ENCODE measurements at places on chromosomes 13 and 19.

GRCh38 chr13:27170516-27171243 lies 931 bp downstream of the USP12 start:
- DNase-seq = no peak

GRCh38 chr13:57352114-57352513 lies 185.1 kb downstream of the PRR20E start:
- DNase-seq = no peak

DNA sequence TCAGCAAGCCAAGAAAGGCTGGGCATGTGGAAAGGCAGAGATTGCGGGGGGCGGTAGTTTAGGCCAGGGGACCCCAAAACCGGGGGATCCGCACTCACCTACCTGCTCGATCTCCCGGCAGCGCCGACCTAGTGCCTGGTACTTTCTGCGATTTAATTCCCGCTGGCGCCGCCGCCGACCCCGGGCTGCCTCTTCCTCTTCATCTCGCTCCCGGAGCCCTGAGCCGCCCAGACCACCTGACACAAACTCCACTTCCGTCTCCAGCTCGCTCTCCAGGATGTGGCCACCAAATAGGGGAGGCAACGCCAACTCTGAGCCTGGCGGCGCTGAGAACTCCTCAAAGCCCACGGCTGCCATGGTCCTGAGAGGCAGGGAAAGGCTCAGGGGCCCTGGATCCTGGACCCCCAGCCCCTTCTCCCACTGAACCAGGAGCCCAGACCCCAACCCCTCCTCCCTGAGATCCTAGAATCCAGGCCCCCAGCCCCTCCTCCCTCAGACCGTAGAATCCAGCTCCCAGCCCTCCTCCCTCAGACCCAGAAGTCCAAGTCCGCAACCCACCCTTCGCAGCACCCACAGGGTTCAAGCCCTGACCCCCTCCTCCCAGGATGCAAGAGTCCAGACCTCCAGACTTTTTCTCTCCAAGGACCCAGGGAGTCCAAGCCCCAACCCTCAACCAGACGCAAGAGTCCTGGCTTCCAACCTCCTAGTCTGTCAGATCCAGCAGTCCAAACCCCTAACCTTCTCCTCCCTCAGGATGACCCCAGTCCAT lies 933 bp downstream of the TFPT start:
- DNase-seq = peak; percentile 42

- DNase-seq = no peak
These were observed 8.8 kb downstream of the PPP1R37 start for GRCh38 chr19:45101806-45102205.

GRCh38 chr19:2070436-2070827 lies 19.4 kb upstream of the MKNK2 start:
- no peak for DNase-seq

DNA sequence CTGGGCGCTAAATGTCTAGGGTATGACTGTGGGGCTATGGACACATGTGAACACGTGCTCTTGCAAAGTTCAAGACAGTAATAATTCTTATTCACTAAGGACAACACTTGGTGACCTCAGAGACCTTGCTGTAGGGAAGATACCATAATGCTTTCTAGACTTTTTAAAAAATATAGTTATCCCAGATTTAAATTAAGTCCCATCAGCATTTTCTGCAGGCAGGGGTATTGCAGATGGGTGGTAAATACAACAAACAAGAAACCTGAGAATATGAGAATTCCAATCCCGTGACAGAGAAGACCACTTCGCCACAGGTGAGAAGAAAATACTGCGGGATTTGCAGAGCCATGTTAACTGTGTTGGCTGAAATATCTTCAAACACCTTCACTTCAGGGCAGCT lies 65.2 kb downstream of the SLC15A1 start:
- DNase-seq = no peak

GRCh38 chr13:75715601-75716523 lies 79.7 kb downstream of the LMO7 start:
- DNase-seq = no peak

GRCh38 chr19:35040826-35041547 lies 534 bp upstream of the HPN start:
- DNase-seq = no peak

GRCh38 chr19:2543463-2544442 lies 67.8 kb downstream of the GADD45B start:
- DNase-seq = peak; percentile 32

GRCh38 chr13:53200075-53200474 lies 171.5 kb downstream of the OLFM4 start:
- no peak for DNase-seq

GRCh38 chr13:113113846-113114271 lies 8.3 kb downstream of the F7 start:
- DNase-seq = no peak

DNA sequence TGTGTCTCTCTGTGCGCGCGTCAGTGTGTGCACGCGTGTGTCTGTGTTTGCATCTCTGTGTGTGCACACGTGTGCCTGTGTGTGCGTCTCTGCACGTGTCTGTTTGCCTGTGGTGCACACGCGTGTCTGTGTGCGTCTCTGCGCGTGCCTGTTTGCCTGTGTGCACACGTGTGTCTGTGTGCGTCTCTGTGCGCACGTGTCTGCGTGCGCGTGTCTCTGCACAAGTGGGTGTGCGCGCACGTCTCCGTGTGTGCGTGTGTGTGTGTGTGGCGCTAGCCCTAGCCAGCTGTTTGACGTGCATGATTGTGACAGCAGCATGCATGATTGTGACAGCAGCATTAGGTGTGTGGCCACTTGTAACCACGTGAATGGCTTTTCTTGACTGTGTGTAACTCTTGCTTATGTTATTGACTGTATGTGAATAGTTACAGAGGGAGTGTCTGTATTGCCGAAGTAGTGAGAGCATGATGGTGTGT lies 31.1 kb downstream of the ZNF146 start:
- no peak for DNase-seq

- no peak for DNase-seq
These were observed 144.9 kb downstream of the URI1 start for GRCh38 chr19:30086916-30087315.

- no peak for DNase-seq
These were observed 39.3 kb downstream of the ZNF44 start for GRCh38 chr19:12255372-12255771.

- no peak for DNase-seq
These were observed 11.7 kb upstream of the PTPRS start for GRCh38 chr19:5352229-5352763.

DNA sequence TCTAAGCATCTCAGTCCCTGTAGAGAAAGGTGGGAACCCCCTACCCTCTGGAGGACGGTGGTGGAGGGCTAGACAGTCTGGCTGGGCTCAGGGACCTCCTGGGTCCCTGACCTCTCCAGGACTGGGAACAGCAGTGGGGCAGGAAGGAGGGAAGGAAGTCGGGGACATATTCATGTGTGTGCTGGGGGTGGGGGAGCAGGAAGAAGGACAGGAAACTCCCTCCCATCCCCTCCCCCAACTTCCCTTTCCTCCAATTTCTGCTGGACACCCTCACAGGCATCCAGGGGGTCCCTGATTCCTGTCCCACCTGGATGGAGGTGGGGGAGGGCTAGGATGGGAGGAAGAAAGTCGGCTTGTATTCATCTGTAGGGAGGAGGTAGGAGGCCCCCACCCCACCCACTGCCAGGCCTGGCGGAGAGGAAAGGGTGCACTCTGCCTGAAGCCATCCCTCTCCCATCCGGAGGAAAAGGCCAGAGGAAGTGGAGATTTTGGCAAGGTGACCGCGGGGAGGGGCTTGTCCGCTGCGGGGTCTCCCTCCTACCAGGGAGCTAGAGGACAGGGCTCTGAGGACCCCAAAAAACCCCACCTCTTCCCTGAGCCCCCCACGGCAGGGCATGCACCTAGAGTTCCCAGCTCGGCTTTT lies 2.3 kb downstream of the NOVA2 start:
- DNase-seq = no peak

DNA sequence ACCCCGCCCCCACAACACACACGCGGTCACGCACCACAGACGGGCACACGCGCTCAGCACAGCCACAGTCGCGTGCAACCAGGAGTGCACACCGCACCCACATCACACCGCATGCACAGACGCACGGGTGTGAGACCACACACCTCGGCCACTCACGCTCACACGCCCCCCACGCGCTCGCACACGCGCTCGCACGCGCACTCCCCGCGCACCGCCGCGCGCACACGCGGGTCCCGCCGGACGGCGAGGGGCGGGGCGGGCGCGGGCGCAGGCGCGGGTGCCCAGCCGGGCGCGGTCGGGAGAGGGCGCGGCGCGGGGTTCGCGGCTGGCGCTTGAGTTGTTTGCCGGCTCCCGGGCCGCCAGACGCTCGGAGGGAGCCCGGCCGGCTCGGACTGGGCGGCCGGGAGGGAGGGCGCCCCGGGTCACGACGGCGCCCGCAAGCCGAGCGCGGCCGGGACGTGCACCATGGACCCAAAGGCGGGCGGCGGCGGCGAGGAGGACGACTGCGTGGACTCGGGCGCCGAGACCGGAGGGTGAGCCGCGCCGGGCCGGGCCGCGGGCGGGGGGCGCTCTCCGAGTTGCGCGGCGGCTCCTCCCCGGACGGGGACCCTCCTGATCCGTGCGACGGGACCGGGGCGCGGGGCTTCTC lies at the start of gene FAM124A:
TSS of gene FAM124A (plus strand) at position 362 of the 649 bp plus-strand sequence. CDS start at position 466, 104 bp downstream.
- DNase-seq = no peak

DNA sequence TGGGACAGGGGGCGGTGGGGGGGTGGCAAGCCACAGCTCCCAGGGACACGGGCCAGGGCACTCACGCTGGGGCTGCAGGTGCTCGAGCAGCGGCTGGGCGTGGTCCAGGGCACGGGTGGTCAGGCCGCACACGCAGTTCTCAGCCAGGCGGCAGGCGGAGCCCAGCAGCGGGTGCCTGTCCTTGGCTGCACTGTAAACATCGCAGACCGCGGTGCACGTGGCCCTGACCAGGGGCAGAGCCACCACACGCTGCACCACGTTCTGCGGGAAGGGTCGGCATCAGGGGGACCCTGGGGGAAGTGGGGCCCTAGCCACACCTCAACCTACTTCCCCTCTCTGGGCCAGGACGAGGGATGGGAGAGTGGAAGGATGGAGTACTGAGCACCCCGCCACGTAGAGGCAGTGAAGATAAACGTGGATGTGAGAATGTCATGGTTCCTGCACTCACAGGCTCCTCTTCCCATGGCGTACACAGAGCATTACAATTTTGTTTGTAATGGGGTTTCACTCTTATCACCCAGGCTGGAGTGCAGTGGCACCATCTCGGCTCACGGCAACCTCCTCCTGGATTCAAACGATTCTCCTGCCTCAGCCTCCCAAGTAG lies 3.4 kb downstream of the PLIN5 start:
- DNase-seq = no peak
